Activated naive CD4-positive, alpha-beta T cell (primary cell): ENCODE measurements at places on chromosomes 3 and 15.

- DNase-seq: no peak
Measured at GRCh38 chr3:160084998-160085397, 96.4 kb downstream of the IL12A start.

DNA sequence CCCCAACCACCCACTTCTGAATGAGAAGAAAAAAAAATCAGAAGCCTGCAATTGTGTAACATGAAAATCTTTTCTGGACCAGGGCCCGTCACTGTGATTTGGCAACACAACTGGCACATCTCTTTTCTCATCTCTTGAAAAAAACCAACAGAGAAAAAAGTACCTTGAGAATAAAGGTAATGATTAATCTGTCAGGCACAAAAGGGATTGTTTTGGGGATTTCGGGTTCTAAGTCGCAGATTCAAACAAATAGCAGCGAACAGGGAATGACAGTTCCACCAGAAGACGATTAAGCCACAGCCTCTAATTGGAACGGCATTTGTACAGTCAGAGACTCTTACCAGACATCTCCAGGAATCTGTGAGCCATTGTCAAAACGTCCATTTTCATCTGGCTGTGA is at the start of gene AQP9:
Gene AQP9, plus strand, starts transcription at position 276 of the 400 bp plus-strand sequence. CDS start 185 bp downstream, outside the sequence.
- no peak for DNase-seq

GRCh38 chr3:46863261-46863782 is at the start of gene MYL3:
Gene MYL3 (minus strand): TSS chr3:46863444. CDS start chr3:46863390, 54 bp downstream.
- no peak for DNase-seq

DNA sequence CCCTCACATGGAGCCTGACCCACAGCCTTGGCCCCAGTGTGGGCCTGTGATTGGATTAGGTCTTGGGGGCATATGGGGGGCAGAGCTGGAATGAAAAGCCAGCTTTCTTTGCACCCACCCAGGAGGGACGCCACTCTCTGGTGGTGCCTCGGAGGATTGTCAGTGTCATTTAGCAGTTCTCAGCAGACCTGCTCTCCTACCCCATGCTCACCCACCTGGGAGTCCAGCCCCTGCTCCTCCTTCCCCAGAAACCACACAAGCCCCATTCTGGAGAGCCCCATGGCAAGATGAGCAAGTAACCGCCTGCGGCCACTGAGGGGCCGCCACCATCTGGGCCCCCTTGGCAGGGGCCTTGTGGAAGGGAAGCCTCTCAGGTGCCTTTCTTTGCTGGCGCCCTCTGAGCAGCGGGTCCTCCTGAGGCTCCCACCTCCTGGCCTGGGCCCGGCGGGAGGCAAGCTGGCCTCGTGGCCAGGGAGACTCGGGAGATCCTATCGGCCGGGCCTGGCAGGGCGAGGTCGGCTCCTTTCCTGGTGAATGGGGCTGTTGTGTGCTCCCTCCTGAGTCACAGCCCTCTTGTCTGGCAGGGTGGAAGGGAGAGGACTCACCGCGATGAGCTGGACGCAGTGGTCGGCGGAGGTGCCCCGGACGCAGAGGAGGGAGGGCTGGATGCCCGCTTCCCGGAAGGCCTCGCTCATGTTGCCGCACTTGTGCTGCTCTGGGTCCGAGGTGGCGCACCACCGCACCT is 2.3 kb downstream of the MELTF start:
- no peak for DNase-seq

GRCh38 chr3:106530367-106530766 is 661.6 kb upstream of the CBLB start:
- DNase-seq: no peak

DNA sequence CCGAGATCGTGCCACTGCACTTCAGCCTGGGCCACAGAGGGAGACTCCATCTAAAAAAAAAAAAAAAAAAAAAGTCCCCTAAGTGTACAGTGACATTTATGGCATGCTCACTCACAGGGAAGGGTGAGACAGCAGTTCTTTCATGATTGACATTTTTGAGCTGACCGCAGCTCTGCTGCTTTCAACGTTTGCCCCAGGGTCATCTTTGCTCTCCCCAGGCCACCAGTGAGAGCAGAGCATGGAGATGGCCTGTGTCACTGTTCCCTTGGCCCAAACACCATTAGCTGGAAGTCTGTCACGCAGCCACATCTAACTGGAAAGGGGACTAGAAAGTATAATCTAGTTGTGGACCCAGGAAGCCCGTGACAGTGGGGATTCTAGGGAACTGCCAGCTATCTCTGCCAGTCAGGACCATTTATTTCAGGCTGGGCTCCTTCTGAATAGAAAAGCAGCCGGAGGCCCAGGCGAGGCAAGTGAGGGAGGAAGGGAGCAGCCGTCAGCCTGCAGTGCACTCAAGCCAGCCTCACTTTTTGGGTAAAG is 193.4 kb upstream of the HES1 start:
- DNase-seq: no peak

GRCh38 chr3:58612830-58613229 is 35.6 kb upstream of the FAM107A start:
- DNase-seq: no peak

DNA sequence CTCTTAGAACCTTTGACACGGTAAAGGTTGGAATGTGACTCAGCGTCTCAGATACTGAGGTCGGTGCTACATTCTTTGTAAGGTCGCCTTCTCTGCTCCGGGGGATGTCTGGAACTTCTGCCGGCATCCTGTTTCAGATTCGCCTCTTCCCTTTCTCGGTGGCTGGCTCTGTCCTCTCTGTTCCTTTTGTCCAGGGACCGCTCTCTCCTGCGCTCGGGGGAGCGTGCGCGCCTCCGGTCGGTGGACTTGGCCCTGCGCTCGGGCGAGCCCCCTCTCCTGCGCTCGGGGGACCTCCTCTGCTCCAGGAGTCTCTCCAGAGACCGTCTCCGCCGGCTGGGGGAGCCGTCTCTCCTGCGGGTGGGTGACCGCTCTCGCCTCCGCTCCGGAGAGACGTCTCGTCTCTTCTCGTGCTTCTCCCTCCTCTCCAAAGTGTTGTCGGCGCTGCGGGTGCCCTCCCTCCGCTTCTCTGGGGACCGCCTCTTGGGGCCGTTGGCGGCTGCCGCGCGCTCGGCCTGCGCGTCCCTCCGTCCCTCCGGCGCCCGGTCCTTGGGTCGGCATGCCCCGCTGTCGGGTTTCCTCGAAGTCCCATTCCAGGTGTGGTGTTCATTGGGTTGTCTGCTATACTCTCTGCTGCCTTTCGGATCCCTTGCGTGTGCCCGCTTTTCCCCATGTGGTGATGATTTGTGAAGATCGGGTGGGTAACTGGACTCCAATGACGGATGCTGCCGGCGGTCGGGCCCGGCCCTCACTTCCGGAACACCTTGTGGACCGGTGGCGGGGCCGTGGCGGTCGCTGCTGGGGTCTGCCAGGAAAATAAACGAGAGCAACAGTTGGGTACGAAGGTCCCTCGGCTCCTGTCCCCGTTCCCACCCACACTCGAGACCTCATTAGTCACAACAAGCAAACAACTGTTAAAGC is 668.8 kb upstream of the ADAMTS9 start:
- no peak for DNase-seq

DNA sequence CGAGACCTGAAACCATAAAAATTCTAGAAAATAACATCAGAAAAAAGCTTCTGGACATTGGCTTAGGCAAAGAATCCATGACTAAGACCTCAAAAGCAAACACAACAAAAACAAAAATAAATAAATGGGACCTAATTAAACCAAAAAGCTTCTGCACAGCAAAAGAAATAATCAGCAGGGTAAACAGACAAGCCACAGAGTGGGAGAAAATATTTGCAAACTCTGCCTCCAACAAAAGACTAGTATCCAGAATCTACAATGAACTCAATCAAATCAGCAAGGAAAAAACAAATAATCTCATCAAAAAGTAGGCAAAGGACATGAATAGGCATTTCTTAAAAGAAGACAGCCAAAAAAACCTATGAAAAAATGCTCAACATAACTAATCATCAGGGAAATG is 59.6 kb downstream of the DNAH12 start:
- DNase-seq: no peak

- no peak for DNase-seq
Measured at GRCh38 chr15:23645371-23646164, 2.1 kb downstream of the MAGEL2 start.

GRCh38 chr15:48266024-48266689 is 60.1 kb downstream of the SLC12A1 start:
- no peak for DNase-seq

DNA sequence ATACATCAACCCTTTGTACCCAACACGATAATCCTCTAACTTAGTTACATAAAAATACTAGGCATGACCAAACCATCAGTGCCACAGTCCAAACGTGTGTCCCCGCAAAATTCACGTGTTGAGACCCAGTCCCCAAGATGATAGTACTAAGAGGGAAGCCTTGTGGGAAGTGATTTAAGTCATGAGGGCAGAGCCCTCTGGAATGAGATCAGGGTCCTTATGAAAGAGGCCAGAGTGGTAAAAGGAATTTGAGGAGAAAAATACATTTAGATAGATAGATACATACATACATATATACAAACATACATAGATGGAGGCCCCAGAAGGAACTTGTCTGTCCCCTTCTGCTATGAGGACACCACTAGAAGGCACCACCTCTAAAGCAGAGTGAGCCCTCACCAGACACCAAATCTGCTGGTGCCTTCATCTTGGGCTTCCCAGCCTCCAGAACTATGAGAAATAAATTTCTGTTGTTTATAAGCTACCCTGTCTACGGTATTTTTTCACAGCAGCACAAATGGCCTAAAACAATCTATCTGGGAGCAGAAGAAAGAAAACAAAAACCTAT is 8.0 kb downstream of the TBC1D2B start:
- DNase-seq: no peak

DNA sequence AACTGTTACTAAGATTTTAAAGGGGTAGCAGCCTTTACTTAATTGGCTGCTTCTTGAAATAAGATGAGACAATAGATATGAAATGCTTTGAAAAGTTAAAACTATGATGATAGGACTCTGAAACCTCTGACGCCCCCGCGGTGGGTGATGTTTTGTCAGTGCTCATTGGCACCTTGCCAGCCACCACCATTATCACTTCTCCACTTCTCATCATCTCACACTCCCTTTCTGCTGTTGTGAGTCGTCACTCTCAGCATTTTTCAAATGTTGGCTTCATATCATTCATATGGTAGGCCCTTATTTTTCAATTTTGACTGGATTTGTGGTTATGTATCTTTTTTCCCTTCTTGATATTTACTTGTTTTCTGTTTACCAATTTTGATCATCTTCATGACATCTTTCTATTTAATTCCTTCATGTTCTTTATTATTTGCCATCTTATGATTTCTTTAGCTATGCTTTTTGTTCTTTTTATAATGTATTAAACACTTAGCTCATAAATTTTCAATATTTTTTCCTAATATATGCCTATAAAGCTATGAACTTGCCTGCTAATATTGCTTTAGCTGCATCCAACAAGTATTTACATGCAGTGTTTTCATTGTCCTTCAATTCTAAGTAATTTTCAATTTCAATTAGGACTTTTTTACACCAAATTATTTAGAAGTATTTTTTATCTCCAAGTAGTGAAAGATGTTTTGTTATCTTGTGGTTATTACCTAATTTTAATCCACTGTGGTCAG is 30.3 kb upstream of the SKOR1 start:
- no peak for DNase-seq

- DNase-seq: no peak
Measured at GRCh38 chr3:143352850-143353550, 233.4 kb downstream of the CHST2 start.

GRCh38 chr15:57156210-57156884 is 220.0 kb upstream of the CGNL1 start:
- no peak for DNase-seq

- no peak for DNase-seq
Measured at GRCh38 chr3:101963902-101964362, 114.6 kb downstream of the NFKBIZ start.

DNA sequence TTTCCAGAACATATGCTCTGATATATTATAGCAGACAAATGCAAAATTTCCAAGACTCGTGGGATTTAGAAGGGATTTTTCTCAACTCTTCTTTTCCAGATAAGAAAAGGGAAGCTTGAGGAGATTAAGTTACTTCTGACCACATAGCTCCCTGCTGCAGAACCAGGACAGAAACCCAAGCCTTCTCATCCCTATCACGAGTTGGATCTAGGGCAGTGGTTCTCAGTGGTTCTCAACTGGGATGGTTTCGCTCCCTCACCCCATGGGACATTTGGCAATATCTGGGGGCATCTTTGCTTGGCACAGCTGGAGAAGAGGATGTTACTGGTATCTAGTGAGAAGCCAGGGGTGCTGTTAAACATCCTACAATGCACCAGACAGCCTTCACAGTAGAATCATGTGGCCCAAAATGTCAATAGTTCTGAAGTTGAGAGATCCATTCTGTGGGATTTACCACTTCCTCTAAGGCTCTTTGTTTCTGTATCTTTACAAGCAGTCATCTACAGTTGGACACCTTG is 64.2 kb downstream of the LIPC start:
- DNase-seq: no peak

GRCh38 chr15:100905850-100906249 is 13.3 kb upstream of the LRRK1 start:
- no peak for DNase-seq

DNA sequence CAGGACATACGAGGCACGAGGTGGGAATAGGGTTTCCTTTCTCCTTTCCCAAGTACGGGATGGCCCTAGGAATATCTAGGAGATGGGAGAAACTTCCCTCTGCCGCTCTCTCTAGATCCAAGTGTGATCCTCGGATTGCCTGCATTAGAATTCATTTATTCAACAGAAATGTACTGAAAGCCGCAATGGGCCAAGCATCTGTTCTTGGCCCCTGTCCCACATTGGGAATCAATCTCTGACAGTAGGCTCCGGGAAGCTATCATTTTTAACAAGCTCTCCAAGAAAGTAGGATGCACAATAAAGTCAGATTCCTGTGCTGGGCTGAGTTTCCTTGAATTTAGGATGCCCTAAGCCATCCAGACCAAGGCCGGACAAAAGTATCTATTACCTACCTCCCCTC is 37.2 kb upstream of the CA12 start:
- DNase-seq: no peak

GRCh38 chr3:38117748-38118420 is 19.0 kb downstream of the ACAA1 start:
- DNase-seq: peak; percentile 54
